ENCODE measurements at places on chromosomes 6 and 20.
A peak's percentile ranks its signal among the peaks of the same experiment; 100 is the strongest.

DNA sequence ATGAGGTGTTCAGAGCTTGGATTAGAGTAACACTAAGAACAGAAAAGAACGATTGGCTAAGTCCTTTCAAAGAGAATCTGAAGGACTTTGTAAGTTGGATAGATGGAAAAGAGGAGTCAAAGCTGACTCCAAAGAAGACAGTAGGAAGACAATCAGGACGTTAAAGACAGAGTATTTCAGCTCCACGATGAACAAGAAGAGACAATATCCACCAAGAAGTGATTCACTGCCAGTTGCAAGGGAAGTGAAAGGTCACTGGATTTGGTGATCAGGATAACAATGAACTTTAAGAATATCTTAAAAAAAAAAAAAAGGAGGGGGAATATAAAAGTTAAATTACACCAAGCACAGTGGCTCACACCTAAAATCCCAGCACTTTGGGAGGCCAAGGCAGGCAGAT, 17.9 kb downstream of the REPS1 start:
- no peak for DNase-seq

- DNase-seq, result peak; percentile 54
These were observed 1.2 kb downstream of the TPD52L1 start for GRCh38 chr6:125154761-125155135.

DNA sequence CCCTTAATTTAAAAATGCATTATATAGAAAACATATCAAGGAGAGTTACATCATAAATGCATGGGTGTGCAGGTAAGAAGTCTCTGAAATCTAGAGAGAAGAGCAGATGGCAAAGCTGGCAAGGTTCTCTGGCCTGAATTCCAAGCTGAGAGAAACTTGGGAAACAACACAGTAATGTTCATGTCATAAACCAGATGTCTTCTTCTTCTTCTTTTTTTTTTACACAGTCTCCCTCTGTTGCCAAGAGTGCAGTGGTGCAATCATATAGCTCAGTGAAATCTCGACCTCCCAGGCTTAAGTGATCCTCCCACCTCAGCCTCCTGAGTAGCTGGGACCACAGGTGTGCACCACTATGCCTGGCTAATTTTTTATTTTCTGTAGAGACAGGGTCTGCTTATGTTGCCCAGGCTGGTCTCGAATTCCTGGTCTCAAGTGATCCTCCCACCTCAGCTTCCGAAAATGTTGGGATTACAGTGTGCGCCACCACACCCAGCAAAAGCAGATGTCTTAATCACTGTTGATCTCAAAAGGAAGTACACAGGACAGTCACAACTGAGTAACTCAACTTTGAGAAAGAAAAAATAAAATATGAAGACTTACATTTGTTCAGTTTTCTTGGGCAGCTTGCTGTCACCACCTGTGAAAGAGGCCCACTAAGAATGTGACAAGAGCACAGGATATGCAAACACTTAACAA, 77.3 kb downstream of the DNAAF9 start:
- no peak for DNase-seq

DNA sequence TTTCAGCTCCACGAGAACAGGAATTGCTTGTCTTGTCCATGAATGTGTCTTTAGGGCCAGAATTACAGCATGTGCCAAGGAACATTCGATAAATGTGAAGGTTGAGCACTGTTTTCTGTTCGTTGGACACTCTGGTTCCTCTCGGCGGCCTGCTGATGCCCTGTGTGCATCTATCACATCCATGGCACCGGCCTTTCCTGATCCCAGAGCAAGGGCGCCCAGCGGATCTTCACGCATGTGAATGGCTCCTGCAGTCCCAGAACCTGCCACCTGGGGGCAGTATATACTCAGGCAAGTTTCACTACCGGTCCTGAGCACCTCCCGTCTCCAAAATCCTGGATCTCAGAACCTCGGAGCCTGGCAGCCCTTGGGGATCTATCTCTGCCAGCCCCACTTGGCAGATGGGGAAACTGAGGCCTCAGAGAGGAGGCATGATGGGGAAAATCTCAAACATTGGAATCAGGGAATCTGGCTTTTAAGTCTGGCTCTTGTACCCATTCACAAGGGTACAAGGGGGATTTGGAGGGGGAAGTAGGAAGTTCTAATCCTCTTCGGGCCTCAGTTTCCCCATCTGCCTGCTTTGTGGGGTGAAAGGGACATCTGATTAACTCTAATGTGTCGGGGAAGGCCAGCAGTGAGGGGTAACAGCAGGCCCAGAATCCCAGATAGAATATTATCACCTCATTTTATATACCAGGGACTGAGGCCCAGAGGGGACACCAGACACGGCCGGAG, 4.3 kb upstream of the CEBPB start:
- peak; percentile 95 for DNase-seq

GRCh38 chr6:6920987-6921313, 186.8 kb upstream of the RREB1 start:
- DNase-seq, result no peak

GRCh38 chr20:22446613-22447446, 137.5 kb downstream of the FOXA2 start:
- no peak for DNase-seq

GRCh38 chr6:168388641-168389633, 52.0 kb upstream of the SMOC2 start:
- DNase-seq, result no peak

DNA sequence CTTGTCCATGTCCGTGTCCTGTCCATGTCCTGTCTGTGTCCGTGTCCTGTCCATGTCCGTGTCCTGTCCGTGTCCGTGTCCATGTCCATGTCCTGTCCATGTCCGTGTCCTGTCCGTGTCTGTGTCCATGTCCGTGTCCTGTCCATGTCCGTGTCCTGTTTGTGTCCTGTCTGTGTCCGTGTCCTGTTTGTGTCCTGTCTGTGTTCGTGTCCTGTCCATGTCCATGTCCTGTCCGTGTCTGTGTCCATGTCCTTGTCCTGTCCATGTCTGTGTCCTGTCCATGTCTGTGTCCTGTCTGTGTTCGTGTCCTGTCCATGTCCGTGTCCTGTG, 55.0 kb upstream of the BHLHE23 start:
- DNase-seq, result peak; percentile 29

DNA sequence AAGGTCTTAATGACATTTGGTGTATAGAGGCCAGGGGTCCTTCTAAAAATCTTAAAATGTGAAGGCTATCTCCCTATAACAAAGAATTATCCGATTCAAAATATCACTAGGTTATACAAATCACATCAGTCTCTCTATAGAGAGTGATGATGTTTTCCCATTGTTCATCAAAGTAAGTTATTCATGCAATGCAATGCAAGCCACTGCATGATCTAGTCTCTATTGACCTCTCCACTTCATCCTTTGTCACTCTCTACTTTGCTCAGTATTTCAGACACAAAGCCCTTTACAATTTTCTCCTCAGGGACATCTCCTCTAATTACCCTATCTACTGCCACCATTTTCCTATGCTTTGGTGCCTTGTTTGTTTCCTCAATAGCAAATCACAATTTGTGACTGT, 628.0 kb downstream of the HTR1B start:
- DNase-seq, result no peak

Data from ecto neural progenitor cell (in vitro differentiated cells).